ENCODE measurements at places on chromosomes 3 and 15.

- DNase-seq = no peak
Observed at GRCh38 chr3:167998253-167998652, 97.5 kb downstream of the GOLIM4 start.

DNA sequence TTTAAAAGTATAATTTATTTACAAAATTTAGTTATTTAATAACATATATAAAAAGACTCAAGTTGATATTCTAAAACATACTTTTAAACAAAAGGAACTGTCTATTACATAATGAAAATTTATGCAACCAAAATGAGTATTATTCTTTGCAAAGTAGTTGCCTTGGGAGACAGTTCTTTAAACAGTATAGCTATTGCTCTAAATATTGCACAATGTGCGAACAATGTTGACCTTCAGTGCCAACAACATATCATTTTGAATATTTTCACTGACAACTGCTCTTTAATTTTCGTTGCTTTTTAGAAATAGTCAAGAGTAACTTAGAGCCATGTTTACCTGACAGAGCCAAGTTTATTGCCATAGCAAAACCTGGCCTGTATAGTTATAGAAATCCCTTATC is 124.9 kb downstream of the ZBTB20 start:
- DNase-seq = no peak

- DNase-seq = no peak
Observed at GRCh38 chr3:61158667-61159066, 92.6 kb downstream of the FHIT start.

- no peak for DNase-seq
Observed at GRCh38 chr3:111470032-111470431, 72.0 kb upstream of the CD96 start.

- DNase-seq = no peak
Observed at GRCh38 chr3:79597709-79598108, 170.1 kb downstream of the ROBO1 start.

DNA sequence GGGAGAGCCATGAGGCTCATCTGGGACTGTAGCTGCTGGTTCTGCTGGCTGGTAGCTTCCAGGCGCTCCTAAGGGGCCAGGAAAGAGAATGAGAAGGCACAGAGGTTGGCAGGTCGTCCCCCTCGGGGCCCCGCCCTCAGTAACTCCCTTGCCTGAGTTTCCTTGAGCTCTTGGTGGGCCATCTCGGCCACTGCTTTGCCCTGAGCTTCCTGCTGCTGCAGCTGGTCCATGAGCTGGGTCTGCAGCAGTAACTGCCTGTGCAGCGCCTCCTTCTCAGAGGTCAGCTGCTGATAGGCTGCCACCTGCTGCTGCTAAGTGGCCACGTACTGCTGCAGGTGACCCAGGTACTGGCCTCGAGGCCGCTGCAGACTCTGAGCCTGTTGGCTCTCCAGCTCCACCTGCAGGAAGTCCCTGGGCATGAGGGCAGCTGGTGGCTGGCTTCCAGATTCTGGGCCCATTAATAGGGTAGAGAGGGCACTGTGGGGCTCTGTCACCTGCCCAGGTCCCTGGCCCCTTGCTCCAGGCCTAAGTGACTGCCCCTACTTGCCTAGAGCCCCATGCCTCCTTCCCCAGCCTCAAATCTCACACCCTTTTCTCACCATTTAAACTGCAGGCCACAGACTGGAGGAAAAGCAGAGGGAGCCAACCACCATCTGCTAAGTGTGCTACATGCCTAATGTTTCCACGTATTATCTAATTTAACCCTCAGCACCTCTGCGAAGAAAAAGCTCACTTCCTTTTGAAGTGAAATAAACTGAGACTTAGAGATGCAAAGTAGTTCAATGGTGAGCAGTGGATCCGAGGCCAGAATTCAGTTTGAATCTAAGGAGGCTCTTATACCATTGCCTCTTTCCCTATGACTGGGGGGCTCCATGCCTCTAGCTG is 10.8 kb upstream of the VPS33B start:
- DNase-seq = peak; percentile 5

DNA sequence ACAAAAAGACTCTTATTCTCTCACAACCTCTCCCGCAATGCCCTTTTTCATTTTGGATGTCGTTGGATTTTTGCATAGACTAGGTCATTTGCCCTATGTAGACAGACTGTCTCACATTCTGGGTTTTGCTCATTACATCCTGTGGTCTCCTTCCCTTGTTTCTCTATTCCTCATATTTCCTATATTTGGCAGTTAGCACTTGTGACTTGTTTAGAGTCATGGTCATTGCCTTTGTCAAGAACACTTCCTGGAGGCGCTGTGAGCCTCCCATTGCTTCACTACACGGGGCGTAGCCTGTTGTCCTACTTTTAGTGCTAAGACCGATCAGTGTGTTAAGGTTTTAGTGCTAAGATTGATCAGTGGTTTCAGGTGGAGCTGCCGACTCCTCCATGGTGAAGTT is 16.1 kb upstream of the TATDN2 start:
- DNase-seq = no peak

DNA sequence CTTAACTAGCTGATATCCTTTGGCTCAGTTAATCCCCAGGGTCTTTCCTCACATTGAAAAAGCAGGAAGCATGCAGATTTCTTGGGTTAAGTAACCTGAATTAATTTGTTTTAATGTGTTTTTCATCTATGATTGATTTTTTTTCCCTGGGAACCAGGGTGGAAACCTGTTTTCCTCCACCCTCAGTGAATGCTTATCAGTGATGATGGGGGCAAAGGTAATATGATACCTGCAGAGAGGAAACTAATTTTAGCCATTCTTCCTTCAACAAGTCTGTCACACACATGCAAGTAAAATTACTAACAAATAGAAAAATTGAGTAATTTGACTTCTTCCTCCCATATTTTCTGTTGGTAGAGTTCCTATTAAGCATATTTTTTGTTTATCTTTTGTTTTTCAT is 5.9 kb downstream of the CASR start:
- no peak for DNase-seq

DNA sequence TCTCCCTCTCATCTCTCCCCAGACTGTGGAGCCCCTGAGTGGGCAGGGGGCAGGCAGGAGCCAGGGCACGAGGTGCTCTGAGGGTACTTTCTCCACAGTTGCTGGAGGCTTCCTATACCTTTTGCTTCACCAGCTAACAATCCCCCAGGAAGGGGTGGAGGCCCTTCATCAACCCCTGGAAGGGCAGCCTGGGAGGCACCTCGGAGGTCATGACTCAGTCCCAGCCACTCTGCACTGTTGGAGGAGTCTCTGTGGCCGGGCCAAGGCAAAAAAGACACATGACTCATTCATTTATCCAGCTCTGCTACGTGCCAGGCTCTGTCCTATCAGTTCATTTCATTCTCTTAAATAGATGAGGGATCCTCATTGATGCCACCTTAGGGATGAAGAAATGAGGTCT is 15.6 kb upstream of the KY start:
- DNase-seq = no peak

DNA sequence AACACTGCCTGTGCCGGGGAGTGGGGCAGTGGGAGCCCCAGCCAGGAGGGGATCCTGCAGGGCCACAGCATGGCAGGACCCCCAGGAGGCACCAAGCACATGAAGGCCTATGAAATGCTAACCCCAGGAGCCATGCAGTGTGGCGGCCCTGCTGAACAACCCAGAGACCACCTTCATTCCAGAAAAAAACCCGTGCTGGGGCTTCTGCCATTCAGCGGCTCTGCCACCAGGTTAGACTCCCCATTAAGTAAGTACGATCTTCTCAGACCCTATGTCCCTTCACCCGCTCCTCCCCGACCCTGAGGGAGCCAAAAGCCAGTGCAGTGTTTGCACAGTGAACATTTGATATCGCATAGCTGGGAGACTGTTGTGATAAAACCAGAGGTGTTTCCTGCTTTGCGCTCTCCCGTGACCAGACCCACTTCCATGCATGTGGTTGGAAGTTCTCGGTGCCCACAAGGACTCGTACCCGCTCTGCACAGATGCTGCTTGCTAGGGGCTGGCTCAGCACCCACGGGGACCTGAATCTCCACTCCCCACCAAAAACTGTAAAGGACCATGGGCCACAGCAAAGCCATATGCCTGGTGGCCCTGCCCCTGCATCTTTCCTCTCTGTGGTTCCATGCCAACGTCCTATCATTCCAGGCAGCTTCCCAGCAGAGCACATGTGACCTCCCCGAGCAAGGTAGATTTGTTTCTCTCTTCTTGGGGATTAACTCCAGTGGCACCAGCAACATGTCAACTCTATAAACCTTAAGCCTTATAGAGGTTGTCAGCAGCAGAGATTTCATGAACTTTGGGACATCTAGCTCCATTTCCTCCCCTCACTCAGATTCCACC is 5.3 kb downstream of the PLA2G4D start:
- no peak for DNase-seq

DNA sequence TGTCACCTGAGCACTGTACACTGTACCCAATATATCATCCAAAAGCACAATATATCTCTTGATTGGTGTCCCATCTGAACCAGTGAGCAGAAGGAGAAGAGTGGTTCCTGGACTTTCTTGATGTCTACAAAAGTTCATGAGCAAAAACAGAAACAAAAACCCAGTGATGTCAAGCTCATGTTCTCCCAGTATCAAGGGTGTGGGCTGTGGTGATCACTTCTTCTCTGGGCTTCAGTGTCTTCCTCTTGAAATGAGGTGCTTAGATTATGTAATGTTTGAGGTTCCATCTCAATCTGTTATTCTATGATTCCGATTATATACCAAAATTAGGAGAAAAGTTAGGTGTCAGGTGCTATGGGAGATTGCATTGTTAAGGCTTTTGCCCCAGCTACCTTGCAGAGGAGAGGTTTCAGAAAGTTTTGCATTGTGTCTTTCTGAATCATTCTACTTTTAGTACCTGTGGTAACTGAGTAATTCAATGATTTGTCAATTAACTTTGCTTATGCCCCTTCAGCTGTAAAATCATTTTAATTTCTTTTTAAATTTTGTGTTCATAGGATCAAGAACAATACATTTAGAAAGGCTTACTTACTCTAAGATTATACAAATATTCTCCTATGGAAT is 122.0 kb upstream of the EOMES start:
- DNase-seq = no peak

DNA sequence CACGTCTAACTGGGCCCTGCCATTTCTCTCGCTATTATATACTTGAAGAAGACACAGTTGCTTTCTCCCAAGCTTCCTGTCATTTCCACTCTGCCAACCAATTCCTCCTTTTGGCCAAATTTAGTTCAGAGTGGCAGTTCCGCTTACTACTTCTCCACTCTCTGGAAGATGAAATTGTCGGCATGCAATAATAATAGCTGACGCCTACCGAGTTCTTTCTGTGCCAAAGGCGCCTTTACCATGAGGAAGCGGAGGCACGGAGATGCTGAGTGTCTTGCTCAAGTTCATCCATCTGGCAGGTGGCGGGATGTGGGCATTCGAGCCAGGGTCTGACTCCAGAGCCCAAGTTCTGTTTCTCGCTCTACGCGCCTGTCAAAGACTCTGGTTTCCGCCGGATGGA is 14.6 kb upstream of the NRROS start:
- DNase-seq = no peak

DNA sequence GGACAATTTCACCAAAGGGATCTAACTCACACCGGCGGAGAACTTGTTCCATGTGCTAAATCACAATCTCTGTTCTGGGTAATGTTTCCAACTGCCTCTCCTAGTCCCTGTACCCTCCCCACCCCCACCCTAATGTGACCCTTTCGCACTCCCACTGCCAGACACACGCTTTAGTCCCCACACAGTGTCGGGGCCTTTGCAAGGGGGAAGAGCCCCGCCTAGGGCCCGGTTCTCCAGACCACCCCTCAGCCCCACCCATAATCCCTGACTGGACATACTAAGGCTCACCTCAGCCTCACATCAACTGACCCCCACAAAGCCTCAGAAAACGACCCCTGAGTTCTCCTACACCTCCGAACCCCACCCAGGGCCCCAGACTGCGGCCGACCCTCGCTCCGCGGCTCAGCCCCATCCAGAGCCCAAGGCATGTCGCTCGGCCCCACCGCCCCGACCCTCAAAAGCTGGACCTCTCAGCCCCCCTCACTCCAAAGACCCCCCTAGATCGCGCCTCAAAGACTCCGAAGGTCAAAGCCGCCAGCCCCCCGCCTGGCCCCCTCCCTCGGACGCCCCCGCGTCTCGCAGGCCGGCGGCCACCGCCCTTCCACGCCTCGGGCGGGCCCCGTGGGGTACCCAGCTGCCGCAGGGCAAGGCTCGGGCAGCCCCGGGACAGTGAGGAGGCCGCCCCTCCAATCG is 72.0 kb upstream of the MAP4 start:
- peak; percentile 20 for DNase-seq

DNA sequence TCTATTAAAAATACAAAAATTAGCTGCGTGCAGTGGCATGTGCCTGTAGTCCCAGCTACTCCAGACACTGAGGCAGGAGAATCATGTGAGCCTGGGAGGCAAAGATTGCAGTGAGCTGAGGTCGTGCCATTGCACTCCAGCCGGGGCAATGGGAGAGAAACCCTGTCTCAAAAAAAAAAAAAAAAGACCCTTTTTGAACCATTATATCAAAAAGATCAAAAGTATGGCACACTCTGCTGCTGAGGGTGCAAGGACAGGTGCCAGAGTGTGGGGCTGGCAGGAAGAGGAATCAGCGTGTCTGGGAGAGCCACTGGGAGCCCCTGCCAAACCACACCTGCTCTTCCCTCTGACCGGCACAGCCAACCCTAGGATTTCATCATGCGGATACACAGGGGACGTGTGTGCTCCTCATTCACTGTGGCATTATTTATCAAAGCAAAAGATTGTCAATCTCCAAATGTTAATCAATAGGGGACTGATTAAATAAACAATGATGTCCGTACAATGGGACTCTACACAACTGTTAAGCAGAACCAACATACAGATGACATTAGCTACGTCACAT is 147.3 kb upstream of the TLE3 start:
- no peak for DNase-seq

DNA sequence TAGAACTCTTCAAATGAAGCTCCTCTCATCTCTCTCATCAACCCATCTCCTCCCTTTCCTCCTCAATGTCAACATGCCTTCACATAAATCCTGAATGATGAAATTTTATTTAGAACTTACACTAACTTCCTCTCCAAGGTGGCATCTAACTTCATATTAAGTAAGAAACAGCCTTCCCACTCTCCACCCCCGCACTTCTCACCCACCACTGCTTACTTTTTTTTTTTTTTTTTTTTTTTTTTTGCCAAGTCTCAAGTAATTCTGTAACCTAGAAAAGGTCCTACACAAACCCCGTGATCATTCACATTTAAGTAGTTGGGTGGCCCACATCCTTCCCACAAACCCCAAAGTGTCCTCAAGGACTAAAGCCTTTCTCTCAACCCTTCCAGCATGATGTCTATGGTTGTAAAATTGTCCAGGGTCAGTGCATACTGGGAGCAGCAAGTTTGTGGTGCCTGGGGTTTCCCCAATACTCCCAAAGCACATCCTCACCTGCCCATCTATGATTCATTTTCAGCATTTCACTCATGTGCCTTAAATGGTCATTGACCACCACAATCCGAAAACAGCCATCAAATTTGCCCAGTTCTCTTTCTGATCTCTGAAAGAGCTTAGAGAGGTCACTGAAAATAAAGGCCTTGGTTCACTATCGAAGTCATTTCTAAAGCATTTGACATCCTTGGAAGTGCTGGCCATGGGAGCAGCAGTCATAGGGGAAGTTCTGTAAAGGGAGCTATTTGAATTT is 47.2 kb downstream of the CD86 start:
- no peak for DNase-seq

GRCh38 chr3:107767897-107768605 is 245.3 kb downstream of the BBX start:
- DNase-seq = no peak

GRCh38 chr15:97517737-97518136 is 442.8 kb upstream of the ARRDC4 start:
- DNase-seq = no peak

- DNase-seq = no peak
Observed at GRCh38 chr3:113124256-113124830, 87.0 kb upstream of the BOC start.

GRCh38 chr3:171373711-171374110 is 86.5 kb downstream of the TNIK start:
- no peak for DNase-seq

- DNase-seq = no peak
Observed at GRCh38 chr3:98262046-98262445, 2.0 kb upstream of the OR5H6 start.
